ENCODE measurements at places on chromosomes 11 and 22. TPM values are rescaled to one million over a fixed set of nuclear protein-coding genes. Genes with fewer than 3 reads are reported as not detected.
A peak's percentile ranks its signal among the peaks of the same experiment; 100 is the strongest.

GRCh38 chr11:65446446-65447277 lies 24.1 kb downstream of the NEAT1 start:
- DNase-seq = no peak

DNA sequence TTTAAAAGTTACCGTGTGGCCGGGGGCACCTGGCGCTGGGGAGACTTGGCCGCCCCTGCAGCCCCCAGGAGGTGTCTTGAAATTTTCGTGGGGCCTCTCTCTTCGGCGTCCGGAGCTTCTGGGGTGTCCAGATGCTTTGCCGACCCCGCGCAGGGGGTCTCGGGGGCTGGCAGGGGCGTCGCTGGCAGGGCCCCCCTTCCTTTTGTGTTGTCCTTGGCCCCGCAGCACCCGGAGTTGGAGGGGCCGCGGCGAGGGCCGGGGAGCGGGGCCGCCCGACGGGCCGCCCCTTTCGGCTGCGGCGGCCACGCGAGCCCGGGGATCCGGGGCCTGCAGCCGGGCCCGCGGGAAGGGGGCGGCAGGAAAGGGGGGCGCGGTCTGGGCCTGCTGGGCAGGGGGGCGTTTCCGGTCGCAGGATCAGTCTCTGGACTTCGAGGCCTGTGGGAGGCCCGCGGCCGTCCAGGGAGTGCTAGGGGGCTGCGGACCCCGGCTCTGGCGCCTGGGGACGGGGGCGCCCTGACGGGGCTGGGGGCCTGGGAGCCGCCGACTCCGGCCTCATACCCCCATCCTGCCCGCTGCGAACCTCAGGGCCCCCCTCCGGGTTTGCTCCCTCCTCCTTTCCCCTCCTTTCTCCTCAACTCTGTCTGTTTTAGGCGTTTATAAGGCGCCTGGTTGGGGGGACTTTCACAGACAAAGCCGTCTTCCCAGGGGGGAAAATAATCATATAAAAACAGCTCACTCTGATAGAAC lies 869 bp downstream of the ZC3H7B start:
- peak; percentile 50 for DNase-seq

GRCh38 chr11:34105957-34106504 lies 602 bp downstream of the NAT10 start:
- DNase-seq = no peak

DNA sequence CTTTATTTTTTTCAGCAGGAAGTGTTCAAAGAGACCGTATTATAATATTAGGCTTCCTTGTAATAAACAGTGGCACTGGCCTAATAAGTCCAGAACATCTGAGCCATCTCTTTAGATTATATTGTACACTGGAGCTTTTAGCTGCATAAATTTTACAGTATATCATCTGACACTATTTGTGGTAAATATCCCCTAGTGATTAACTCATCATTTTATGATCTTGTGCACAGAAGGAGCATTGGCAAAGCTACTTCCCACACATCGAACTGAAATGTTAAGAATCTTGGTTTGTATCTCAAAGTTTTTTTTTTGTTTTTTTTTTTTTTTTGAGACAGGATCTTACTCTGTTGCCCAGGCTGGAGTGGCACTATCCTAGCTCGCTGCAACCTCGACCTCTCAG lies 162.7 kb downstream of the HIPK3 start:
- no peak for DNase-seq

Gene NEU3
- 11.2 TPM for total RNA-seq

Gene PANX1
- total RNA-seq = 32.3 TPM
